Neural crest cell (in vitro differentiated cells): ENCODE measurements at places on chromosomes 4 and X. TPM values are rescaled to one million over a fixed set of nuclear protein-coding genes. Genes with fewer than 3 reads are reported as not detected.

GRCh38 chr4:146029939-146030710 lies 91.5 kb upstream of the ZNF827 start:
- no peak for DNase-seq

CENPI gene
- 39.8 TPM in 2 replicates for total RNA-seq

GRCh38 chr4:30642567-30642966 lies 77.6 kb upstream of the PCDH7 start:
- DNase-seq = no peak

CYLC1 gene
- not detected in 2 replicates for total RNA-seq

DNA sequence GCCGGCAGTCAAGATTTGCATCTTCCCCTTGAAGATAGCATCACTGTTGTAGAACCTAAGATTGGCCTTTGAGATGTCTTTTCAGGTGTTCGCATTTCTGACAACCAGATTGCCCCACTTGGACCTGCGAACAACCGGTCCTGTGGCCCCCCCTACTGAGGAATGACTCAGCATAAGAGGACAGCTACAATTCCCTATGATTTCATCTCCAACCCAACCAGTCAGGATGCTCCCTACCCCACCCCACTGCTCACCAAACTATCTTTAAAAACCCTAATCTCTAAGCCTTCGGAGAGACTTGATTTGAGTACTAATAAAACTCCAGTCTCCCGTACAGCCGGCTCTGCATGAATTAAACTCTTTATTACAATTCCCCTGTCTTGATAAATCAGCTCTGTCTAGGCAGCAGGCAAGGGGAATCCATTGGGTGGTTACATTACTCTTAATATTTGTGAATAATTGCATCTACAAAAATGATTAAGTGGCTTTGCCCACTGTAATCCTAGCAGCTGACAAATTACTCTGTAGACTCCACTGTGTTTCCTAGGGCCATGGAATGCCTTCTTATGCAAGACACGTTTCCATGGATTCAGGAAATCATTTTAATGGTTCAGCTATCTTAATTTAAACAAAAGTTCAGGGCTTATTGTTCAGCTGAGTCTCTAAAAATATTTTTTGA lies 95.4 kb downstream of the GPR143 start:
- DNase-seq = no peak
